ENCODE measurements at places on chromosomes 6 and 20. TPM values are rescaled to one million over a fixed set of nuclear protein-coding genes. Genes with fewer than 3 reads are reported as not detected.

- no peak for DNase-seq
Observed at GRCh38 chr6:71531006-71531405, 242.4 kb downstream of the OGFRL1 start.

The GHRH gene
- polyA plus RNA-seq, result not detected

GRCh38 chr6:53591873-53592272, 47.0 kb upstream of the GCLC start:
- no peak for DNase-seq

GRCh38 chr6:142207265-142207877, 60.3 kb downstream of the VTA1 start:
- DNase-seq, result no peak

The ITPR3 gene
- 9.1 TPM for polyA plus RNA-seq

DNA sequence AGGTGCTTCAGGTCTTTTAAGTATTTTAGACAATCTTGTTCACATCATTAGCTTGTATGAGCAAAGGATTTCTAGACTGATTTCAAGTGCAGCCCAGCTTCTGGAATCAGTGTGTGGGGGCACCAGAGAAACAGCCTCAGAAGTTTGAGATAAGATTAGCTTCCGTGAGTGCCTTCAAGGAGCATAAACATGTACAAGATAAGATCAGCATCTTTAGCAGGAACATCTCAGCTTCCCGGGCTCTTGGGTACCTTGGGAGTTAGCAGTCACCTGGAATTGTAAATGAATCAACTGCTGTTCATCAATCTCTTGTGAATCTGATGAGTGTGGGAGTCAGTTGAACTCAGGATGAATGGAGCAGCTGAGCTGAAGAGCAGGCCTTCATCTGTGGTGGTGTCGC, 12.0 kb upstream of the CITED2 start:
- DNase-seq, result no peak

- no peak for DNase-seq
Observed at GRCh38 chr6:107801173-107801886, 22.8 kb downstream of the SCML4 start.

DNA sequence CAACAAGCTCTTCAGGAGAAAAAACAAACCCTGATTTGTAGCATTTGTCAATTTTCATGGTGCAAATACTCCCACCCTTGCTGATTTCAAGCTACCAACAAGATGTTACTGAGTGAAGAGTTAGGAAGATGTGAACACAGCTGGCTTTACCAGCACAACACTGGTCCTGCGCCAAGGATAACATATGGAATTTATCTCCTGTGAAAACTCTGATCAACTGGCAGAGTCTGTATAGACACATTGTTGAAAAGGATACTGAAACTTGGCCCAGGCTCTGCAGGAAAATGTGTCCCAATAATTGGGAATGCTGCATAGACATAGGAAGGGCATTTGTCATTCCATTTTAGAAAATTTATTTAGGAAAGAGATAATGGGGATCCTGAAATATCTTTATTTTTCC, 29.0 kb downstream of the OTOR start:
- DNase-seq, result no peak

GRCh38 chr20:1335961-1336698, 7.2 kb upstream of the SDCBP2 start:
- no peak for DNase-seq

The SEMG1 gene
- polyA plus RNA-seq, result not detected

DNA sequence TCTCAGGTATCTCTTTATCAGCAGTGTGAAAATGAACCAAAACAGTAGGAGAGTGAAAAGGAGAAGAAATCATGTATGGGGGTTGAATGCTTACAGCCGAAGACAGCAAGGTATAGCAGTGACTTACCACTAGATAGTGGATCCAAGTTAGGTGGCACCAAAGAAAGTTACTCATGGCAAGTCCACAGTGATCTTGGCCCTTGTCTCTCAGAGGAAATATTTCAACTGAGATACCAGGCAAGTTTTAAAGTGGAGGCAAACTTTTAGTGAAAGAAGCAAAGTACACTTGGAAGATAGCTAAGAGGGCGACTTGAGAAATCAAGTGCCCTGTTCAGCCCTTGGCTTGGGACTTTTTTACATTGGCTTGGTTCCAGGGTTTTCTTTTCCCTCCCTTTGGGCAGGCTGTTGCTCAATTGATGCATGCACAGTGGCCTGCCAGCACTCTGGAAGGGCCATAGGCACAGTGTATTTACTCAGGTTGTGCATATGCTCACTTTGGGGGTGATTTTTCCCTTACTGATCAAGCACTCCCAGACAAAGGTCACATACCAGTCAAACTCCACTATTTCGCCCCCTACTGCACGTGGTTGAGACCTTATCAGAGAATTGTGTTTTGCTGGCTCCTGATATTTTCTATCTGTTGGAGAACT, 329.5 kb upstream of the KHDRBS2 start:
- DNase-seq, result no peak

DNA sequence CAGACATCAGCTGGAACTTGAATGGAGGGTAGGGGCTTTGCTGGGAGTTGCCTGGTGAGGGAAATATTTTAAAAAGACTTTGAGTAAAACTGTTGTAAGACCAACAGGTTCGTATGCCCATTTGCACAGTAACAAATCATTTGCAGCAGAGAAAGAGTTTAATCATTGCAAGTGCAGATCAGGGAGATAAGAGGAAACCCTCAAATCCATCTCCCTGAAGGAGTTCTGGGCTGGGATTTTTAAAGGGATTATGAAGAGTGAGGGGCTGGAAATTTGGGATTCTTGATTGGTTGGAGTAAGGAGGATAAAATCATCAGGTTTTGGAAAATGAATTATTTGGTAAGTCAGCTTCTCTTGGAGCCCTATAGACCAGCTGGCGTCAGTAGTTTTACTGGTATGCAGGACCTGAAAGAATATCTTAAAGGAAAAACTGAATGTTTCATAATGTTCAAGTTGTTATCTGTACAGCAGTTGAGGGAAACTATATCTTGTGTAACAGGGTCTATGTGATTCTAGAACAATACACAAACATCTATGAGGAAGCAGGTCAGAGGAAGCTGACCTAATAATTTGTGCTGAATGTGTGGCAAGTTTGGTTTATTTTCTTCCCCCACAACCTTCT, 295.5 kb downstream of the PLCB1 start:
- DNase-seq, result no peak

The SPATS1 gene
- polyA plus RNA-seq, result not detected

DNA sequence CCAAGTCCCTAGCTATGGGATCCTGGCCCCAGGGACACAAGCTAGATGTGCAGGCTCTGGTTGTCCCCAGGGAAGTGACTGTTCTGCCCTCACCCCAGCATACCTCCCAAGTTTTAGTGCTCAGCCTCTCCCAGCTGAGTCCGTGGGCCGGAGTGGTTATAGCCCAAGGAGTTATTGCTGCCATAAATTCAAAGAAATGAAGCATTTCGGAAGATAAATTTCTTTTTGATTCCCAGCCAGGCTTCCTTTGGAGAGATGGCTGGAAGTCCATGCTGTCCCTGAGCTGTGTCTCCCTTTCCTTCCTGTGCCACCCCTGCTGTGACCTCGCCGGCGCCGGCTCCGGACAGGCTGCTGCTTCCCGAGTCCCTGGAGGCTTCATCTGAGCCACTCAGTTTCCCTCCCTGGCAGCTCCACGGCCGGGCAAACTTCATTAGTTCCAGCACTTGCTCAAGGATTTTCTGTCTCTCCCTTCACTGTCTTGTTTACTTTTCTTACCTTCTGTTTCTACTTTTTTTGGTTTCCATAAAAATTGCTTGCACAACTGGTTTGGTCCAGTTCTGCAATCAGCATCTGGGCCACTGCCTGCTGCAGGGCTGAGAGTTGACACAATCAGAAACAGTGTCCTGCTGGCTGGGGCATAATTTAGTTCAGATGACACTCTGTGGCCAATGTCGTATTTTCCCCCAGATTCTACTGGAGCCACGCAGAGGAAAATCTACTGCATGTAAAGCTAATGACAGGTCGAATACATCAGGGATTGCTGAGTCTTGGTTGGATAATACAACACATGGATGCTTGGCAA, 225.5 kb downstream of the SYNDIG1 start:
- no peak for DNase-seq

DNA sequence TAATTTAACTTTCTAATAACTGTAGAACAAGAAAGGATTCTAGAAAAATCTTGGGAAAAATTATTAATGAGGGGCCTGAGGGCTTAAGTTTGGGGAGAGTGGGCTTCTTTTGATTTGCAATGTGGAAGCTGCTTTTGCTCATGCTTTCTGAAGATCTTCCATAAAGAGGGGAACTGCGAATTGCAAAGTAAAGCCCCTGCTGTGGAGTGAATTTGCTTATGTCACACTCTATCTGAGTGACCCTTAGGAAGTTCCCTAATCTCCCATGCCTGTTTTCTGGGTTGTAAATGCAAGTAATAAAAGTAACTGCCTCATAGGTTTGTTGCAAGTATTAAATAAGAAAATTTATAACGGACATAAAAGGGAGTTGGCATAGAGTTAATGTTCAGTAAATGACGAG, 301.2 kb downstream of the PLCB1 start:
- DNase-seq, result no peak

GRCh38 chr6:56459030-56459805, 183.5 kb downstream of the DST start:
- DNase-seq, result no peak

GRCh38 chr6:150967910-150968309, 102.4 kb downstream of the MTHFD1L start:
- no peak for DNase-seq

GRCh38 chr6:105790635-105791034, 295.5 kb upstream of the PRDM1 start:
- DNase-seq, result no peak

- DNase-seq, result peak; percentile 32
Observed at GRCh38 chr6:5260111-5260620, 584 bp downstream of the LYRM4 start.

GRCh38 chr6:169188475-169188874, 65.2 kb downstream of the THBS2 start:
- DNase-seq, result no peak

GRCh38 chr6:12313992-12314589, 23.9 kb downstream of the EDN1 start:
- DNase-seq, result no peak

Measured in left renal pelvis (tissue), 4 donors.